Activated gamma-delta T cell treated with anti-CD3 and anti-CD28 coated beads, Interleukin-2, amount 50 U/mL, for 16 hours (primary cell): ENCODE measurements at places on chromosomes 6 and 20.

DNA sequence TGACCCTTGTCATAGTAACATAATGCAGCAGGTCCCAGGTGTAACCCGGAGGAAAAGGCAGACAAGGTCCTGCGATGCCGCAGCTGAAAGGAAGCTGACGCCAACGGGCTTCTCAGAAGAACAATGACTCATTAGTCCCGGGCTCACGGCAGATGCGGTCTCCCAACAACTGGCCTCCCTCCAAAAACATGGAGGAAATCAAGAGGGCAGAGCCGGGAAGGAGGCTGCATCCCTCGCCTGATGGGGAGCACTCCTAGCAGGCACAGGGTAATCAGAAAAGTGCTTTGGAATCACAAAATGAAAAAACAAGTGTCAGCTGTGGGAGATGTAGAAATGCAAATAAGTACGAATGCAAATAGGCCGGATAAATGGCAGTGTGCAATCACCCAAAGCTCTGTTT is 165.2 kb upstream of the AGPAT4 start:
- no peak for DNase-seq

- peak; percentile 43 for DNase-seq
Measured at GRCh38 chr6:26241033-26241895, 123.7 kb upstream of the BTN3A2 start.

GRCh38 chr6:14549304-14549770 is 431.8 kb downstream of the CD83 start:
- DNase-seq: no peak

- no peak for DNase-seq
Measured at GRCh38 chr6:72861935-72862432, 240.1 kb downstream of the KCNQ5 start.

DNA sequence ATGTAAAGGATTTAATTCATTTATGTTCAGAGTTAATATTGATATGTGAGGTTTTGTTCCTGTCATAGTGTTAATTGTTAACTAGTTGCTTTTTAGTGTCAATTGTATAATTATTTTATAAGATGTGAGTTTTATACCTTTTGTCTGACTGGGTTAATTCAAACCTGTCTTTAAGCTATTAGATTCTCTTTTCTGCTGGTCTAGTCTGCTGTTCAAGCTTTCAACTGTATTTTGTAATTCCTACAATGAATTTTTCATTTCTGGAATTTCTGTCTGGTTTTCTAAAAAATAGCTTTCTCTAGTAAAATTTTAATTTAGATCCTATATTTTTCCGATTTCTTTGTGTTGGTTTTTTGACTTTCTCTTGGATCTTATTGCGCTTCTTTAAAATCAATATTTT is 26.5 kb downstream of the IGF2R start:
- no peak for DNase-seq

GRCh38 chr6:75863784-75864183 is 114.7 kb downstream of the MYO6 start:
- DNase-seq: no peak

DNA sequence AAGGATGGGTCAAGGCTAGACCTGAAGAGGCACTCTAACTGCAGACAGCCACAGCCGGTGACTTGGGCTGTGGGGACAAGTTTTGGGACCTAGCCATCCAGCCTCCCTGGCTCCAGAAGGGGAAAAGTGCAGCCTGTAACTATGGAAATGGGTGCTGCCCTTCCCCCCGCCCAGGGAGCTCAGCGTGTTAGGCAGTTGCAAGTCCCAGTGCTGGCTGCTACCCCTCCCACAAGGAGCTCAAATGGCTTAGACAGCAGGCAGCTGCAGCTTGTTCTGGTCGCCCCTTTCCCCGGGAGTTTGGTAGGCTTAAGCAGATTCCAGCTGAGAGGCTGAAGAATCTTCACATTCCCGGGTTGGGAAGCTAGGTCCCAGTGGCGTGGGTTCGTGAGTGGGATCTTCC is 162.6 kb downstream of the FAM83B start:
- DNase-seq: no peak

DNA sequence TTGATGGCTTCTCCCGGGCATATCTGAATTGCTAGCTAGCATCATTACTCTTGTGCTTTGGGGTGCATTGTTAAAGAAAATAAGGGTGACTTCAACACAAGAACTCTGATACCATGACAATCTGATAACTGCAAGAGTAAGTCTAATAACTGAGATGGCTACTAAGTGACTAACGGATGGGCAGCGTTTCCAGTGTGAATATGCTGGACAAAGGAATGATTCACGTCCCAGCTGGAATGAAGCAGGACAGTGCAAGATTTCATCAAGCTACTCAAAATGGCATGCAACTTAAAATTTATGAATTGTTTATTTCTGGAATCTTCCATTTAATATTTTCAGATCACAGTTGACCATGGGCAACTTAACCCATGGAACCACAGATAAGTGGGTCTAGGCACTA is 31.7 kb downstream of the MOXD1 start:
- no peak for DNase-seq

- no peak for DNase-seq
Measured at GRCh38 chr6:30234356-30234755, 21.1 kb upstream of the TRIM26 start.

GRCh38 chr6:17233531-17233930 is 47.6 kb upstream of the RBM24 start:
- no peak for DNase-seq

DNA sequence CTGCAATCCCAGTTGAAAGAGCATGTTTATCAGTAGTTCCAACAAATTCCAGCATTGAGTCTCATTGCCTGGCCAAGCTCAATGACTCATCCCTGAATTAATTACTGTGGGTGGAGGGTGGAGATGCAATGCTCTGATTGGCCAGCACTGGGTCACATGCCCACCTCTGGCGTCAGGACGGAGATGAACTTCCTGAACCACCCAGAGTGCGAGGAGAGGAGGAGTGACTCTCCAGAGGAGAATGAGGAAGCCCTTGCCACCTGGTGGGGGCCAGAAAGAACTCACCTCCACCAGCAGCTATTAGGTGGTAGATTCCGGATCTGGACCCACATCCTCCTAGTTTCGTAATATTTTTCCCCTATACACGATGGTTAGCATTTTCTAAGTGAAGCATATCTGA is 283.9 kb downstream of the TBC1D7 start:
- DNase-seq: no peak

- no peak for DNase-seq
Measured at GRCh38 chr6:169776379-169776778, 25.0 kb downstream of the ERMARD start.

DNA sequence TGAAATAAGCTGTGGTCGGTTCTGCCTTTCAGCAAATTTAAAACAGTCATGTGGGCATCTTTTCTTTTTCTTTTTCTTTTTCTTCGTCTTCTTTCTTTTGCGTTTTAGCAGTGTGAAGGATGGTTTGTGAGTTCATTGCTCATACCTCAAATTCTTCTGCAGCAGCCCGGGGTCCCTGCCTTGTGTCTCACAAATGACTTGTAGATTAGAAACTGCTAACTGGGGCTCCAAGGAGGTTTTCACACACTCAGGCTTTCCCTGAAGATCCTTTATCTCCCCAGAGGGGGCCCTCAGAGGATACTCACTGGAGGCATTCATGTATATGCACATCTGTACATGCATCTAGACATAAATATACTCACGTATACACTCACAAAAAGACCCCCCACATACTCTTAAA is 1.7 kb downstream of the SMOC2 start:
- no peak for DNase-seq

- DNase-seq: no peak
Measured at GRCh38 chr20:9142809-9143208, 73.9 kb downstream of the PLCB4 start.

DNA sequence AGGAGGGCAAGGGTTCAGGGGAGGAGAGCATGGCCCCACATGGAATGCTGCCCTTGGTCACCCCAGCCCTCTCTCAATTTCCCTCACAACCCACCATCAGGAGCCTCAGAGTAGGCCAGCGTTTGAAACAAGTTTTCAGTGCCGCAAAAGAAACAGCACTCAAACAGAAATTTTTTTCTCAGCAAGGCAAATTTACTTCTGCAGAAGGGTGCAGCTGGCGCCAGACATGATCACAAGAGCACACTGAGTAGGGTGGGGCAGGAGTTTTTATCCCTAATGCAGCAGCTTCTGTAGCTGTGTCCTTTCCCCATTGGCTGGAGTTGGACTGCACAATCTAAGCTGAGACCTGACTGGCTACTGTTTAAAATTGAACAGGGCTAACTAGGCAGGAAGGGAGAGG is 287.8 kb upstream of the CDYL start:
- no peak for DNase-seq
